Fibroblast of skin of back (primary cell): ENCODE measurements at places on chromosomes 5 and 9.

- DNase-seq, result no peak
Measured at GRCh38 chr9:126642010-126642744, 28.4 kb downstream of the LMX1B start.

DNA sequence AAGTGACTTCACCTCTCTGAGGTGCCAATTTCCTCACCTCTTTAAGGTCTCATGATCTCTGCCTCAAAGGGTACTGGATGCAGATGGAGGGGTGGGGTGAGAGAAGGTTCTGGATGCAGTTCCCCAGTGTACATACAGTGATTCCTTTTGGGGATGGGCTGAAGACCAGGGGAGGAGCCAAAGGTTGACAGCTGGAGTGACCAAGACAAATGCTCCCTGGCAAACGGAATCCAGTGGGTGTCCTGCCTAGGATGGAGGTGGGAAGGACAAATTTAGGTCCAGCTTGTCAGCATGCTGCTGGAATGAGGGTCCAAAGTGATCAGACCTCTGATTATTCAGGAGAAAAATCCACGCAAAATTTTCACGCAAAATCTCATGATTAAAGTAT, 7.3 kb upstream of the LMX1B start:
- no peak for DNase-seq

DNA sequence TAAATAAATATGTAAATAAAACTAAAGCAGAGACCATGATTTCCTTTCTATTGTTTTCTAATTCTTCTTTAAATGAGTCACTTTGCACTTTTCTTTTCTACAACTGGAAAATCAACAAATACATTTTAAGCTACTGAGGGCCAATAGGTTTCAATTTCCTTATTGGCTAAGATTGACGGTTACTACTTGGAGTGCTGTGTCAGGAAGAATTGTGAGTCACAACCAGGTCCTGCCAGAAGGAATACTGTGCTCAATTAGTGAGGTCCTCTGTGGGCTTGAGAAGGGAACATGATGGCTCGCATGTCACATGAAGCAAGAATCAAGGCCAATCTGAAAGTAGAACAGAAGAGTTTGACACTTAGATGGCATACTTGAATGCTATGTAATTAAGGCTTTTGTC, 110.8 kb downstream of the HMHB1 start:
- peak; percentile 83 for DNase-seq

DNA sequence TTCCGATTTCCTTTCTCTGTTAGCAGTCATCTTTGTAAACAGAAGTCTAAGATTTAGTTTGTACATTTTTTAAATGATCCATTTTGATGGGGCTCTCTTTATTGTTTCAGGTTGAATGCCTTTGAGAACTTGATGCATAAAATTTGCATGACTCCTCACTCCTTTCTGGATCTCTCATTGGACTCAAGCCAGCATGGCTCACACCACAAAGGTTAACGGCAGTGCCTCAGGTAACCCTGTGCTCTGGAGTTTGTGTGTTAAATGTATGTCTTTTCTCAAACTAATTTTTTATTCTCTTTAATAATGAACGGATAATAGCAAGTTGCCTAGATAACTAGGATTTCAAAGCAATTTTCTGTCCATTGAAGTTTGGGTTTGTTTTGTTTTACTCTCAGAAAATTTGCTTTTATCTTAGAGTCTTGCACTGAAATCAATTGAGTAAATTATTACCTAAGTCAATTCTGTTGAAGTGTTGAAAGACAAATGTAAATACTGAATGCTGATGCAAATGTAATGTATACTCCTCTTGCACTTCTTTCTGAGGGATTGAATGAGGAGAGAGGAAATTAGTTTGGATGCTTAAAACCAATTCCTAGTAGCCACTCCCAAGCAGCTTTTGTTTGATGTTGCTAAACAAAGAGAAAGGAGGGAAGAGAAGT, 164.6 kb upstream of the DMRT1 start:
- no peak for DNase-seq

GRCh38 chr9:11135851-11136250, 523.0 kb upstream of the PTPRD start:
- DNase-seq, result no peak

GRCh38 chr9:13942695-13943094, 371.2 kb downstream of the NFIB start:
- peak; percentile 89 for DNase-seq

DNA sequence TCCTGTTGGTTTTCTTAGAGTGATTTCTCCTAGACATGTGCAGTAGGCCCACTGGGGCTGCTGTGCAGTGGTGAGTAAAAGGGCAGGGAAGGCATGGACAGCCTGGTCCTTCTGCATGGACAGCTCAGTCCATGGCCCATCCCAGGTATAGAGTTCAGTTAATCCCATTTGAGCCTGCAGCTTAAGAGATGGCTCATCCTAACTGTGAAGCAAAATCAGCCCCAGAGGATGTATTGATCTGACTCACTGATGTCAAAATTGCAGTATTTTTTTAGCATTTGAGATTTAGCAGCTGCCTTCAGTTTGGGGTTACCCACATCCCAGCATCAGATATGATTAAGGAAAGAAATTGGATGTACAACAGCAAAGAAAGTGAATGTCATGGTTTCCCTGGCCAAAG, 93.4 kb downstream of the PDE6A start:
- no peak for DNase-seq

DNA sequence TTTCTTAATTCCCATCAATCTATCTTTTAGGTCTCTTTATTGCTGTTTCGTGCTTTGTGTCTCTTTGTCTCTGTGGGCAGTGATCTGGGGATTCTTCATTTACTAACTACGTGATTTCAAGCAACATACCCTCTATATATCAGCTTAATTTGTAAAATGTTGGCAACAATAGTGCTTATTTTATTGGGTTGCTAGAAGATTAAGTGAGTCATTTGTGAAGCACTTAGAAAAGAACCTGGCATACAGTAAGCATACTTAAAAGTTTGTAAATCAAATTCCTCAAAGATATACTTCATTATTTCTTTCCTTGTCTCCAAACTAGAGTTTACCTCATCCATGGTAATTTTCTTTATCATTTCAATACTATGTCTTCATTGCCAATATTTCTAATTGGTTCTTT, 669.7 kb downstream of the MAT2B start:
- peak; percentile 51 for DNase-seq

DNA sequence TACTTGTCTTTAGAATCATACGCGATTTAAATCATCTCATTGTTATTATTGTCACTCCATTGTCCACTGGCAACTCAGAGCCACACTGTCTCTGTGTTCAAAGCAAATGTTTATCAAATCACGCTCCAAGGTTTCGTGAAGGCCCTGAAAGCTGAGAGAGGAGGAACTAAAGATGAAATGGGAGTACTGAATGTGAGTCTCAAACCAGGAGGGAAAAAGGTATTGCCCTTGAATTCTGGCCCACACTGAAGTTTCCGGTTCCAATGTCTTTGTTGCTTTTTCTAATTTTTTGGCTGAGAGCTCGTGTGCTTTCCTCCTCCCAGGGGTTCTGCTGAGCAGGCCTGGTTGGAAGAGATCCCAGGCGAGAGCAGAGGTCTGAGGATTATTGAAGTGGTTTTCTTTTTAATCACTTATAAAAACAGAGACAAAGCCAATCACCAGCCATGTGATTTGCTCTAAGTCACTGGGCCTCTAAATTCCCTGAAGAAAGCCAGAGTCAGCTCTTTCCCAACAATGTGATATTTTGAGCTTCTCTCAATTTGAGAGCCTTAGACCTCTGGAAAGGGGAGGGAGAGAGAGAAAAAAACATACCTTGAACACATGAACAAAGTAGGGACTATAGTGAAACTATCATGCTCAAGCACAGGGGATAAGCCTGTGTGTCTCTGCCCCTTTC, 420.8 kb upstream of the GRAMD2B start:
- DNase-seq, result peak; percentile 93

- no peak for DNase-seq
Measured at GRCh38 chr9:133057006-133057405, 4.8 kb upstream of the CEL start.

DNA sequence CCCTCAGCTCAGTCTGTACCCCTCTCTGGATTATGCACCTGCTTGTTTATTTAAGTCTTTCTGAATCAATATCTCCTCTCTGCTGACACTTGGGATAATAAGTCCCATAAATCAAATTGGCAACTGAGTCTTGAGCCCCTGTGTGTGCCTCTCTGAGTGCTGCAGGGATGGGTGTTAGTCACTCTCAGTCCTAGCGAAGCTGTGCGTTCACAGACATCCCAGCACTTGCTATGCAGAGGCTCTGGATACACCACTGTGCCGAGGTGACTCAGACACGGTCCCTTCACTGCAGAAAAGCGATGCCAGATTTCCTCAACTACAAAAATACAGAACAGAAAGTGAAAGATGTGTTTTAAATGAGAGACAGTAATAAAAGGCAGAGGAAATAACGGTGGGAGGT, 4.1 kb upstream of the KCNMB1 start:
- DNase-seq, result peak; percentile 71

DNA sequence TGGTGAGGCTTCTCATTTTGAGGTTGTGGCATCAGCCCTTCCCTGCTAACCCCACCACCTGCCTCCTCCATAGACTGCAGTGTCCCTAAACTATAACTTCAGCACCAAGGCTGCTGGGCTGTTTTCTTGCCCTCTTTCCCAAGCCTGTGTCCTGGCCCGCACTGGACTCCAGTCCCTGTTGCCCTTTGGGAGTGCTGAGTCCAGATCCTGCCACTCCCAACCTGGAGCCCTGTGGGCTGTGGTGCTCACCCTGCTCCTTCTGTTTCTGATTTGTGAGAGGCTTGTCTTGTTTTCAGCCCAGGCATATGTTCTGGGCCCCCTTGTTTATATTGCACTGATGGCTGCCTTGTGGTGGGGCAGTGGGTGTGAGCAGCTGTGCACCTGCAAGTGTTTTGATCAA, 39.7 kb upstream of the RNU6ATAC start:
- no peak for DNase-seq

GRCh38 chr5:82794876-82795275, 282.3 kb downstream of the TMEM167A start:
- no peak for DNase-seq

- DNase-seq, result no peak
Measured at GRCh38 chr9:22522206-22522740, 75.6 kb downstream of the DMRTA1 start.

DNA sequence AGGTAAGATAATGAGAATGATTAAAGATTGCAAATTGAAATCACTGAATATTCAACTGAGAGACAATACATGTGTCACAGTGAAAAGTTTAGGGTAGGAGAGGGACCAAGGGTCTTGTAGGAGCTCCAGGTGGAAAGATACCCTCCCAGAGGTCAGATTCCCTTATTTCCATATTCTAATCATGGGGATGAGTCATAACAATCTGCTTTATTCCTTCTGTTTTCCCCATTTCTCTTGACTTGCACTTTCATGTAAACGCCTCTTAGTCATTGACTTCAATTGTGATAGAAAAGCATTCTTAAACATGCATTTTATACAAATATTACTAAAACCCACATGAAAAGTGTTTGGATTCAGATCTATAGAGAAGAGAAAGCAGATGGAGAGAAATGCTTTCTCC, 81.3 kb upstream of the CTSL start:
- DNase-seq, result no peak

GRCh38 chr5:157902449-157903116, 43.6 kb upstream of the CLINT1 start:
- no peak for DNase-seq

DNA sequence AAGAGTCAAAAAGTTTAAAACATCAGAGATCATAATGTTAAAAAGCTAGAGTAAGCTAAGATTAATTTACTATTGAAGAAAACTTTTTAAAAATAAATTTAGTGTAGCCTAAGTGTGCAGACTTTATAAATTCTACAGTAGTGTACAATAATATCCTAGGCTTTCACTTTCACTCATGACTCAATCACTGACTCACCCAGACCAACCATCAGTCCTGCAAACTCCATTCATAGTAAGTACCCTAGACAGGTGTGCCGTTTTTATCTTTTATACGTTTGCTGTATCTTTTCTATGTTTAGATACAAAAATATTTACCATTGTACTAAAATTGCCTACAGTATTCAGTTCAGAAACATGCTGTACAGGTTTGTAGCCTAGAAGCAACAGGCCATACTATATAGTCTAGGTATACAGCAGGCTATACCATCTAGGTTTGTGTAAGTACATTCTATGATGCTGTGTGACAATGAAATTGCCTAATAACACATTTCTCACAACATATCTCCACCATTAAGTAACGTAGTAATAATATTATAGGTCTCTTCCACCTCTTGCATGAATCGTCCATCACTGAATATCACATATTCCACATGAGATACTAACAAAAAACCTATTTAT, 59.2 kb downstream of the MEGF9 start:
- peak; percentile 26 for DNase-seq

DNA sequence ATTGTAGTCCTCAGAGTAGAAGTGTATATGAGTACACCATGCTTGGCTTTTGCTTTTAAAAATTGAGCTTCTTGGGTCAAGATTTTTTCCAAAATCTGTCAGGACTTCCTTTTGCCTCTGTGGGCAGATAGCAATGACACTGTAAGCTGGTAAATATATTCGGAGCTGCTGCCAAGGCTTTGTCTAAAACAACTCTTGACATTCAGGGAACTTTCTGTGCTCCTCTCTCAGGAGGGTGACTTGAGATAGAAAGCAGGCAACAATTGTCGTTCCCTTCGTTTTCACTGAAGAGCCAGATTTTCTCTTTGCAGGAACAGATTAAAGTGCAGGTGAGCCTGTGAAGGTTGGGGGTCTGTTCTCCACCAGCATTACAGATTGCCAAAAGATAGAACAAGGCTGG, 230.5 kb downstream of the MAST4 start:
- no peak for DNase-seq

DNA sequence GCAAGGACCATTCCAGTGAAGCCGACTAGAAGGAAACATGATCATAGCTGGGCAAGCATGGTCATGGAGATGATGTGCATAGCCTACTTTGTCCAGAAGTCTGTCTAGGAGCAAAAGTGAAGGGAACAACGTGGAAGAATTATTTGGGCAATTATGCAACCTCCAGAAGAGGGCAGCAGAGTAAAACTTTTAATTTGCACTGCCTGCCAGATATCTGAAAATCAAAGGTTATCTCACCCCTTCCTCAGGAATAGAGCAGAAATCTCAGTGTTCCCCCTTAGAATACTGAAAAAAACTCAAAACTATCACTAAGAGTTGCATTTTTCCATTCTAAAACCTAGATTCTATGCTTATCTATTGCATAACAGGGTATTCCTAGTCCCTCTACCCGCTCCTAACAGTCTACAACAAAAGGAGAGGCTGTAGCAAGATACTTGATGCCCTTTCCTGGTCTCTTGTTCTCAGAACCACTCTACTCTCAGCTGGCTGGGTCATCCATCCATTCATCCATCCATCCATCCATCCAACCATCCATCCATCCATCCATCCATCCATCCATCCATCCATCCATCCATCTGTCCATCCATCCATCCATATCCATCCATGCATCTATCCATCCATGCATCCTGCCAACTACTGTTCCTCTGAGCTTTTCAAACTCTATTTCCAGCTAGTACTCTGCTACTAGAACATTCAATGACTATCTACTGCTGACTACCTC, 8.4 kb upstream of the SETD9 start:
- peak; percentile 40 for DNase-seq

- DNase-seq, result no peak
Measured at GRCh38 chr5:142412581-142412980, 87.8 kb upstream of the SPRY4 start.
